ENCODE measurements at places on chromosomes 2 and 18.
A peak's percentile ranks its signal among the peaks of the same experiment; 100 is the strongest.

GRCh38 chr18:2636126-2636631 is 19.3 kb upstream of the SMCHD1 start:
- DNase-seq = no peak

GRCh38 chr2:21754164-21754788 is 630.5 kb downstream of the TDRD15 start:
- no peak for DNase-seq

- no peak for DNase-seq
Observed at GRCh38 chr2:100629309-100629708, 66.5 kb downstream of the PDCL3 start.

- DNase-seq = no peak
Observed at GRCh38 chr2:168521053-168521741, 65.1 kb downstream of the CERS6 start.

- DNase-seq = peak; percentile 25
Observed at GRCh38 chr18:54149078-54149697, 75.3 kb downstream of the MBD2 start.

DNA sequence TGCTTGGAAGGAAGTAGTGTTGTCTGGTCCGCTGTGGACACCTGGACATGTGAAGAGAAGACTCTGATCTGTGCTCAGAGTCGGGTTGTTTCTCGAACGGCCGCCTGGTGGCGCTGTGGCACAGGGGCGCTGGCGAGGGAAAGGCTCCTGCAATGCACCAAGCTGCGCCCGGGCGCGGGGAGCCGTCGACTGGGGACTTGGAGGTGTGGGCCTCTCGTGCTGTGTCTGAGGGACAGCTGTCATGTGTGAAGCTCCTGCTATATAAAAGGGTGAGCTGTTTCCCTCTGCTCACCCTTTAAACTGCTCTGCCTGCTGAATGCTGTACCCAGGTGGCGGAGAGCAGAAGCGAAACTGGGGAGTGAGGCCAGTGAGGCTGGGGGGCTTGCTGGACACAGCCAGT is 44.0 kb downstream of the GNAL start:
- no peak for DNase-seq

GRCh38 chr2:113686537-113686936 is 59.5 kb downstream of the RABL2A start:
- no peak for DNase-seq

GRCh38 chr2:126776692-126777619 is 121.0 kb downstream of the GYPC start:
- peak; percentile 38 for DNase-seq

DNA sequence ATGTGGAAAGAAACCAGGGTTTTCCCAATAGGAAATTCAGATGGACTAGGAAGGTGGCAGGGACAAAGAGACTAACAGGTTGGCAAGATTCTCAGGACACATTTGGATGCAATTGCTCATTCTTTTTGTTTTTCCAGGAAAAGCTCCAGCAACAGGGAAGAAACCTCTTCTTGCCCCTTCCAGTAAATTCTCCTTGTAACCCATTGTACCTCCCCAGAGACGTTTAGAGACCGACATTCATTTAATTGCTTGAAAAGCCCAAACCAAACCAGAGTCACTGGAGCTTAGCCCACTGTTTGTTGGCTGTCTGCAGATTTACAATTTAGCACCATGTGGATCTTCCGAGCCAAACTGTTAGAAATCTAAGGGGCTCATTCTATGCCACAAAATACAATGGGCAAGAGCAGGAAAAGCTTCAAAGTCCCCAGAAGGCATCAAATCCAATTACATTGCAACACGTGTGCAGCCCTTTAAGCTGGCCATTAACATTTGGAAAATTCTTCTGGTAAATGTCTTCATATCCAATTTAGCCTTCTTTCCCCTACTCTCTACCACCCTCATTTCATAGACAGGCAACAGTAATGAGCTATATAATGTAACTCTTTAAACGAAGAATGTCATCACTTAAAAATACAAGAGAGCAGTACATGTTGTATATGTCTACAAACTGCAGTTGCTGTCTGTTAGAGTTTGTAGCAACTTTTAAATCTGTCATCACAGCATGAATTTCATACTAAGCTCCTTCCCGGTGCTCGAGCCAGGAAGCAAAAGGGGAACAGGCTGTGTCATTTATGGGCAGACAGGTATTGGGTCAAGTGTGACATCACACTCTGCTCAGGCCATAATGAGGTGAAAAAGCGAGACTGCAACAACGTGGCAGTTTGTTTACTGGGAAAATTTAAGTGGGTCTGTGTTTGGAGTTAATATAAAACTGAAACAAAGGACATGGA is 235.6 kb upstream of the HNRNPA3 start:
- no peak for DNase-seq

- DNase-seq = no peak
Observed at GRCh38 chr2:72144274-72144631, 3.4 kb downstream of the CYP26B1 start.

DNA sequence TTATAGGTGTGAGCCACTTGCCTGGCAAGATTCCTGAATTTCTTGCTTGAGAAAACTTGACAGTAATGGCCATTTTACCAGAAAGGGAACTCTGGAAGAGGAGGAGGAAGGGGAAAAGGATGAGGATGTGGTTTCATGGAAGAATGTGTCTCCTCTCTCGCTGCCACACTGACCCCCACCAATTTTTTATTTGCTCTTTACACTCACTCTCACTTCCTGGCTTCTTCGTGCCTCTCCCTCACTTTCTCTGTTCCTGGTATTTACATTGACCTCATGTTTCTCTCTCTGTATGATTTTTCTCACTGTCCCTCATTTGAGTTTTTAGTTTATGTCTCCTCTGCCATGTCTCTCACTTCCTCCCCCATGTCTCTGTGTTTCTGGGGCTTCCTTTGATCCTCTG is 134.5 kb upstream of the CAB39 start:
- DNase-seq = no peak

DNA sequence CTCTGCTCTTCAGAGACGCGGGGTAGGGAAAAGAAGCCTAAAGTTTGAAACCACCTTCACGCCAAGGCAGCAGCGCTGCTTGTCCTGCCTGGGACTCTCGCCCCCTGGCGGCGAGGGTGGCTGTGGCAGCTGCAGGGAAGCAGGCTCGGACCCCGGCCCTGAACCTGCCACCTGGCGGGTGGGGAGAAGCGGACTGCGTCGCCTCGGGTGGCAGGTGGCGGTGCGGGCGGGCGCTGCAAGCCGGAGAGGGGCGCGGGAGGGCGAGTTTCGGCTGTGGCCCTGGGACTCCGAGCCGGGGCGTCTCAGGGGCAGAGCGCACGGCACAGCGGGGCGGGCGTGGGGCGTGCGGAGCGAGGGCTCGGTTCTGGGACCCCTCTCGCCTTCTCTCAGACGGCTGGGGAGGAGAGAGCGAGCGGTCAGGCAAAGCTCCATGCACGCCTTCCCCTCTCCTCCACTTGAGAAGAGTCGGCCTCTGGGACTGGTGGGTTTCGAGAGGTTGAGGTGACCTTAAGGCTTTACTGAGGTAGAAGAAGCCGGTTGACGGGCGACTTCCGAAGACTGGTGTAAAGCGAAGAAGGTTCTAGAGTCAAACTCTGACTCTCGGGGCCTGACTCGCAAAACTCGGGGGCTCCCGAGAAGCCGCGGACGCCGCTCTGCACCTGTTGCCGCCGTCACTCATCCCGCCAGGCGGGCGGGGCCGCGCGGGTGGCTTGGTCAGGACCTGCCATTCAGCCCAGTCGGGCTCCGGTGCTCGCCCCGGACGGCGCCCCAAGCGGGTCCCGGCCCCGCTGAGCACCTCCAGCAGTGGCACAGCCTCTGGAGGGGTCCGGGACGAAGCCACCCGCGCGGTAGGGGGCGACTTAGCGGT is 1.1 kb upstream of the BOLL start:
- DNase-seq = no peak

DNA sequence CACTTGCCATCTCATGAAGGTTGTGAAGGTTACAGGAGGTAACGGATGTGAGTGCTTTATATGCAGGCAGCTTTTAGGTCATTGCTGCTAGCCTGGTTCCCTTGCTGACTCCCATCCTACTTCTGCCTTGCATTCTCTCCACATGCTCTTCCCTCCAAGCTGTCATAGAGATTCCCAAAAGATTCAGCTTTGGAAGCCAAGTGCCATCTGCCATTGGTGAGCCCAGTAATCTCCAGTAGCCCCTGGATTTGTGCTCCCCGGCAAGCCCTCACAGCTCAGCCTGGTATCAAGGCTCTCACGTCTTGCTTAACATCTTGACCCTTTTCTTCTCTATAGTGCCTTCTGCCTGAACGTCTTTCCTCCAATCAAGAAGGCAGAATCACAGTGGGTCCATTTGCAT is 61.6 kb downstream of the MYT1L start:
- DNase-seq = no peak

- DNase-seq = no peak
Observed at GRCh38 chr2:217106650-217107014, 246.8 kb upstream of the TNP1 start.

- no peak for DNase-seq
Observed at GRCh38 chr18:74532511-74533025, 1.7 kb upstream of the CNDP1 start.

DNA sequence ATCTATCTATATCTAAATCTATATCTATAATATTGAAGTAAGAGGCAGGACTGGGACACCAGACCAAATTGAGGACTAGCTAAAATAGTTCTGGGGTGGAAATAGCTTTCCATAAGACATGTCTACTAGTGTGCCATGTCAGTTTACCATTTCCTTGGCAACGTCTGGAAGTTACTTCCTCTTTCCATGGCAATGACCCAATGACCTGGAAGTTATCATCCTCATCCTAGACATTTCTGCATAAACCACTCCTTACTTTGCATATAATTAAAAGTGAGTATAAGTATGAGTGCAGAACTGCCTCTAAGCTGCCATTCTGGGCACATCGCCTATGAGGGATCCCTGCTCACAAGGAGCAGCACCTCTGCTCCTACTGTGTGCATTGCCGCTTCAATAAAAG is 734.0 kb upstream of the GCFC2 start:
- DNase-seq = no peak

DNA sequence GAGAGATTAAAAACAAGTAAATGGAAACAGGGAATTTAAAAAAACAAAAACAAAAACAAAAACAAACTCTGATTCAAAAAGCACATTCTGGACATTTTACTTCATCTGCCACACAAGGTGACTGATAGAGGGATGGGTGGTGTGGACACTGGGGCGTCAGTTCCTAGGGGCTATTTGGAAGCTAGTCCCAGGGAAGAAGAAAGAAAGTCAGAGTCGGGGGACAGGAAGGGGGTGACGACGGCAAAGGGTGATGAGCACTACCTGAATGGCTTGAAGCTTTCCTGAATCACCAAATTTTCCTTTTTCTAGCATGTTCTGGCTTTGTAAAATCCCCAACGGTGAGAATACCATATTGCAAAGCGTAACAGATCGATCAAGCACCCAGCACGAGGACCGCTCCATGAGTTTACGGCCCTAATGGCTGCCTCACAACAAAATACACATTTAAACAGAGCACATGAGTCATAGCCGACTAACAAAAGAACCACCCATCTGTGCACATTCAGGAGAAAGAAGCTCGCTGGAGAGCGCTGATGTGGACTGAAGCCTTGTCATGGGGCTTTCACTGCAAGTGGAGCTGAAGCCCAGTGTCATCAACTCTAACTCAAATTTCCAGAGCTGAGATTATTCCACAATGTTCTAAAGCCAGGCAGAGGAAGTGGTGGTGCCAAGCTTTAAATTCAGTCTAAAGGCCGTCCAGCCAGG is 178.9 kb downstream of the LNPK start:
- DNase-seq = no peak

GRCh38 chr2:215454519-215455246 is 18.8 kb upstream of the FN1 start:
- no peak for DNase-seq

DNA sequence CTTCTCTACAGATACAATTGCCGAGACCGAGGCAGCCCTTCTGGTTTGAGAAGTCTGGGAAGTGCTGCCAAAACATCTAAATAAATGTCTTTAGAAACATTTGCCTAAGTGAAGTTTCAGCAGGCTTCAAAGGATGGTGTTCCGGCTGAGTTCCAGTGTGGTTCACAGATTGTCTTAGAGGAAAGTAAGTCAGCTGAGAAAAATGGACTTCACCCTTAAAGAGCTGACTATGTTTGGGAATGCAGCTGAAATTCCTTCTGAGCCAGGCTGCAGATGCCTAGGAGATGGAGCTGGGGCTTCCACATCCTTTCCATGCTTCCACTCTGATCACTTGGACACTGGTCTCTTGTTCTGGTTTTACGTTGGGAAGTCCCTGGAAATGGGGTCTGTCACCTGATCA is 83.6 kb downstream of the FHOD3 start:
- no peak for DNase-seq

GRCh38 chr2:69163109-69163508 is 150.1 kb downstream of the ANTXR1 start:
- no peak for DNase-seq

DNA sequence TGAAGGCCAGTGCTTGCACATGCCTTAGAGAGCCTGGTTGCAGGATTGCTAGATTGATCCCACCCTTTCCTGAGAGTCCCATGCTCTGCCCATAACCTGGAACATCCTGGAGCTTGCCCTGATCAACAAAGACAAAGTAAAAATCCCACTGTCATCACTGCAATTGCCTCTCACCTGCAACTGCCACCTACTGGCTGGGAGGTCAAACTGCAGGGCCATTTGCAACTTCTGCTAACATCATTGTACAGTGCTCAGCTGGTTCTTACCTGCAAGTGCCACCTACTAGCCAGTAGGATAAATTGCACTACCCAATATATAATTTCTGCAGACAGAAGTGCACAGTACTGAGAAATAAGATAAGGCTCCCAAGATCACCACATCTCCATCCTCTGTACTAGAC is 947.5 kb downstream of the CPS1 start:
- DNase-seq = no peak

DNA sequence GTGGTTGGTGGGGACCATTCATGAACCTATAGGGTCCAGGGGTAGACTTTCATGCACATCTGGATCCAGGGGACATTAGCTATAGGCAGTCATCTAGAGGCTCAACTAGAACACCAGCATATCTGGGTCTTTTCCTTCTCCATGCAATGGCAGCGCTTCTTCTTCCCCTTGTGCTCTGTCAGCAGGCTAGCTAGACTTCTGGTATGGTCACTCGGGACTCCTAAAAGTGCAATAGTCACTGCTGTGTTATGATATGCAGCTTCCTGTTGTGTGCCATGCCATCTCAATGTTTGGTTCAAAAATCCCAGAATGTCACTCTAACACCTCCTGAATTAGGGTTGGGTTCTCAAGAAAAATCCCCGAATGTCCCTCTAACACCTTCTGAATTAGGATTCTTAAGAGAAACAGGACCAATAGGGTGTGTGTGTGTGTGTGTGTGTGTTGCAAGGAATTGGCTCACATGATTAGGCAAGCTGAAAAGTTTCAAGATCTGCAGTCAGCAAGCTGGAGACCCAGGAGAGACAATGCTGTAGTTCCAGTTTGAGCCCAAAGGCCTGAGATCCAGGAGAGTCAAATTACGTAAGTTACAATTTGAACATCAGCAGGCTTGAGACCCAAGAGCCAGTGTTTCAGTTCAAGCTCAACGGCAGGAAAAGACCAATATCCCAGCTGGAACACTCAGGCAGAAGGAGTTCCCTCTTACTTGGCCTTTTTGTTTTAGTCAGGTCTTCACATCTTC is 97.1 kb upstream of the LTBP1 start:
- DNase-seq = no peak
